ENCODE measurements at places on chromosomes 16 and 17.

DNA sequence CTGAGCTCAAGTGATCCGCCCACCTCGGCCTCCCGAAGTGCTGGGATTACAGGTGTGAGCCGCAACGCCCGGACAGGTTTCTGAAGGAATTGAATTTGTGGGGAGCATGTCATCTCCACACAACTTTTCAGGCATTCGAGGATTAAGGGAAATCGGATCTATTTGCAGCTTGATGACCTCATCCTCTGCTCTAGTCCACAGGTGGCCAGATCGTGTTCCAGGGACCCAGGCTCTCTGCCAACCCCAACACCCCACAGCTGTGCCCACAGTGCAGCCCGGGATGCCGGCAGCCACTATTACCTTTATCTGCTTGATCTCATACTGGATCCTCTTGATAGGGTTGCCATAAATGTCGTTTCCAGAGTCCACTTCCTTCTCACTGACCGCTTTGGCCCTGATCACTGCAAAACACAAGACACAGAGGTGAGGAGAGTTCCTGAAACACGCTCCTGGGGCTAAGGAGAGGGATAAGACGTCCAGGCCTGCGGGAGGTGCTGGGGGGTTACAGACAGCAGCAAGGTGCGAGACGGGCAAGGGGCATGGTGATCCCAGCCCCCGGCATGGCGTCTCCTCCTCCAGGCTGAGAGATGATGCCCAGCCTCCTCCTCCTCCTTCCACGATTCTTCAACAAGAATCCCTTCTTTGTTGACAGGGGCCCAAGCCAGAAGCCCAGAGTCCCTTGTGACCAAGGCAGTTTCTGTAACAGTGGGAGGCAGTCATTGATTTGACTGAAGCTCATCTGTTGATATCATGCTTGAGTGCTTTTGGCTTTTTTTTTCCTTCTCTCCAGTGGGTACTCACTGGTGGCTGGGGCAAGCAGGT is 29.3 kb downstream of the CEP295NL start:
- peak; percentile 49 for DNase-seq

DNA sequence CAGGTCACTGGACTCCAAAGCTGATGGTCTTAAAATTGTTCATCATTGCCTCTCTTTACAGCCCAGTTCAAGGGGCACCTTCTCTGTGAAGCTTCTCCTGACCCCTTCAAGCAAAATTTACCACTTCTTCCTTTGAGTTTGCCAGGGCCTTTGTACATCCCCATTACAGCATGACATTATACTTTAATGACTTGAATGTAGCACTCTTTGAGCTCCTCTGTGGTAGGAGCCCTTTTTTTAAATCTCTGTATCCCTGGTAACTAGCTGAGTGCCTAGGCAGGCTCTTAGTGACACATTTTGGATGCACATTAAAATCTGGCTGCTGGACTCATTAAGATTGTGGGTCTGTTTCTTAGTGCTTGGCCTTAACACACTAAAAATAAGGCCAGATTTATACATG is 412.1 kb downstream of the CA10 start:
- DNase-seq = no peak

DNA sequence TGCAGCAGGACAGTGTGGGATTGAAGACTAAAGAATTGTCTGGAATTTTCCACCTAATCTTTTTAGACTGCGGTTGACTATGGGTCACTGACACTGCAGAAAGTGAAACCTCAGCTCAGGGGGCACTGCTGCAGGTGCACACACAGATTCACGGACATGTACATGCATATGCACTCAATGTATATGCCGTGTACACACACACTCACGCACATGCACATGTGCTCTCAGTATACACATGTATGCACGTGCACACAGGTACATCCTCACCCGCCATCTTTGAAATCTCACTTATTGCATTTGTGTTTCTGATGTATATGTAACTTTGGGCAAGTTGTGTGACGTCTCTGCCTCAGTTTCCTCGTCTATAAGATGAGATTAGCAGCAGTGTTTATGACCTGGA is 27.3 kb downstream of the CMIP start:
- DNase-seq = no peak

DNA sequence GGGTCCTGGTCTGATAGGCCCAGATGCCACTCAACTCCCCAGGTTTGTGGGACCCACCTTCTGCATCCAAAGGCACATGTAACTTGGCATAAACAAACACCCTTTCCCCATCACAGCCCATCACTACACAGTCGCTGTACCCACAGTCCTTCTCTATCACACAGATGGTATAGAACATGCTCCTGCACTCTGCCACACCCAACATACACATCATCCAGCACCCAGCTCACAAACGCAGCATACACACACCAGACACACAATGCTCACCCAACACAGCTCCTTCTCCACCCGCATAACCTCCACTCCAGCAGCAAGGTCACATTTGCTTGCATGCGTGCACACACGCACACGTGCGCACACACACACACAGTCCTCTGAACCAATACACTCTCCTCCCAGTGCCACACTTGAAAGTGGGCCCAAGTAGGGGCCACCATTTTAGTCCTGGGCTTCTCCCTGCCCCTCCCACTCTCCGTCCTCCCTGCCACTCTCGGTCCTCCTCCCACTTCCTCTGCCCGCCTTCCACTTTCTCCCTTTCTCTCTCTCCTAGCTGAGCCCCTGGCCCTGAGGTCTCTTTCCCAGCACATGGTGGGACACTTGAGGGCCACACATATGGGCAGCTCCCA is 8.5 kb upstream of the TMEM92 start:
- no peak for DNase-seq

DNA sequence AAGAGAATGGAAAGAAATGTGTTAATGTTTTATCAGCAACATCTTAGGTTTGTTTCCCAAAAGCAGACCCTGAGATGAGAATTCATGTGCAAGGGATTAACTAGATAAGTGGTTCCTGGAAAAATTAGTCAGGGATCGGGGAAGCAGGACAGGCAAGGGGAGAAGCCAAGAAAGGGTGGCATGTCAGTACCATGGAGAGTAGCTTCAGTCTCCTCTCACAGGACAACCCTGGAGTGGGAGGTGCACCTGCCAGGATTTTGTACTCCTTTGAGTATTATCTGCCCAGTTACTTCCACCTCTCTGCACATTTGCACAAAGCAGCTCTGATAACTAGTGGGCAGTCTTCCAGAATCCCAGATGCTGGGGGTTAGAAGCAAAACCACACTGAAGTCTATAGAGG is 117.0 kb downstream of the RGS9 start:
- no peak for DNase-seq

All from hippocampal formation (tissue), 2 donors.